ENCODE measurements at places on chromosomes 12 and 14.

GRCh38 chr14:71209888-71210287, 302.6 kb downstream of the PCNX1 start:
- no peak for DNase-seq

DNA sequence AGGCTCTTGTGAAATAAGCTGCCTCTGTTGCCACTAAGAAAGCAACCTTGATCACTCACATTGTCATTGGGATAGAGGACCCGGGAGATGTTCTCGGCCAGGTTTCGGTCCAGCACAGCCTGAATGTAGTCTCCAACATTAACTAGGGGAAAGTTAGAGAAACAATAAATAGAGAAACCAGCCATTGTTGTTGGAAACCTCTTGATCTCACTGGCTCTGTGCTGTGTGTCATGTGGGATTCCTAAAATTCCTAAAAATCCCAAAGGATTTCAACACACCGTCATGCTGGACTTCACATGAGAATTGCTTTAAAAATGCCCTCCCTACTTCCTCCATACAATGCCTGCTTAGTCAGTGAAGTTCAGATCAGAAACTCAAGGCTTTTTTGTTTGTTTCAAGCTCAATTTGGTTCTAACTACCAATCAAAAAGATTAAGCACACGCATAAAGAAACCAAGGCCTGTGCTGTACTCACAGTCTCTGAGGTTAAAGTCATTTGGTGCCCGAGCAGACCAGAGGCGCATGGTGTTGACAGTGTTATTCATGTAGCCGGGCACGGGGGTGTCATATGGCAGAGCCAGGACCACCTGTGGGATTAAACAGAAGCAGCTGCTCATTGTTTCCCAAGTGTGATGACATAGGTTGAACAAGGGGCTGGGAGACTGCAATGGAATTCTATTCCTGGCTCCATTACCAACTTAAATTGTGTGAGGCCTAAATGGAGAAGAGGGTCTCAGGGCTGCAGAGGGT, 23.6 kb downstream of the PYGL start:
- no peak for DNase-seq

DNA sequence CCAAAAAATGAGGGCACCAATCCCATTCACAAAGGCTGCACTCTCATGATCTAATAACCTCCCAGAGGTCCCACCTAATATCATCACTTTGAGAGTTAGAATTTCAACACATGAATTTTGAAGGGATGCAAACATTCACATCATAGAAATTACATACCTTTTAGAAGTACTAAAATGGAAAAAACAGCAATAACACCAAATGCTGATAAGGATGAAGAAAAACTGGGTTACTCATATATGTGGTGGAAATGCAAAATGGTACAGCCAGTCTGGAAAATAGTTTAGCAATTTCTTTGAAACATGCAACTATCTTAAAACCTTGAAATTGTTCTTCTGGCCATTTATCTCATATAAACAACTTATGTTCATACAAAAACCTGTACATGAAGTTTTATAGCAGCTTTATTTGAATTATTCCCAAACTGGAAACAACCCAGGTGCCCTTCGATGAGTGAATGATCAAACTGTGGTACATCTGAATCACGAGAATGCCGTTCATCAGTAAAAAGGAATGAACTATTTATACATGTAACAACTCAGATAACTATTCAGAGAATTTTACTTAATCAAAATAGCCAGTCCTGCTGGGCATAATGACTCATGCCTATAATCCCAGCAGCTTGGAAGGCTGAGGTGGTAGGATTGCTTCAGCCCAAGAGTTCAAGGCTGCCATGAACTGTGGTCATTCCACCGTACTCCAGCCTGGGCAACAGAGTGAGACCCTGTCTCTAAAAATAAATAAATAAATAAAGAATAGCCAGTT, 109.4 kb upstream of the SSTR1 start:
- no peak for DNase-seq

DNA sequence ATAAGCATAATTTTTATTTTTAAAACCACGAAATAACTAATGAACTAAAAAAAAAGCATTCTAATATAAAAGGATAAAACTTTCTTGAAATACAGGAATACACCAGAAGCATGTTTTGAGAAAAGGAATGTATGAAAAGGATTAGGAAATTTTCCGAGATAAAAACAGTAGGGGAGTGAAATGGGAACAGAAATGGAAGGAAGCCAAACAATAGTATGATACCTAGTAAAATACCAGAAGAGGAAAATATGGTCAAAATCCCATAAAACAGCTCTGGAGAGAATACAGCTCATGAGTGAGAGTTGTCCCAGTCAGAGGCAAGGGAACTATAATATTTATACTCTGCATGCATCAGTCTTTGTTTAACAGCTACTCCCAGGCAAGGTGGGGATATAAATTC, 1016.2 kb downstream of the SLC6A15 start:
- DNase-seq, result no peak

DNA sequence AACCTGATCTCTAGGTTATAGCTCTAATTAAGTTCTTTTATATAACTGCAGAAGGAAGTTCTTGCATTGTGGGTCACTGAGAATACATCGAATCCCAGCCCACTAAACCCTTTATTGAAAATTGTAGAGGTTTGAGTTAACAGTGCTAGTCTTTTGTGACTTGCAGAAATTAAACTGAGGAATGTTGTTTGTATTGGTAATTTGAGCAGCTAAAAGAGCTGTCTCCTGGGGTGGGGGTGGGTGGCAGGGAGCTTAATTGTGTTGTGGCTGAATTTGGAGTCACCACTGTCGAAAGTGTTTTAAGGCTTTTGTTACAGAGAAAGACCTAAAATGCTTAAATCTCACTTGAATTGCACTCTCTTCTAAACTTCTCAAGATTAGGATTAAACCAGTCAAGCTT, 3.2 kb upstream of the COX8C start:
- DNase-seq, result no peak

DNA sequence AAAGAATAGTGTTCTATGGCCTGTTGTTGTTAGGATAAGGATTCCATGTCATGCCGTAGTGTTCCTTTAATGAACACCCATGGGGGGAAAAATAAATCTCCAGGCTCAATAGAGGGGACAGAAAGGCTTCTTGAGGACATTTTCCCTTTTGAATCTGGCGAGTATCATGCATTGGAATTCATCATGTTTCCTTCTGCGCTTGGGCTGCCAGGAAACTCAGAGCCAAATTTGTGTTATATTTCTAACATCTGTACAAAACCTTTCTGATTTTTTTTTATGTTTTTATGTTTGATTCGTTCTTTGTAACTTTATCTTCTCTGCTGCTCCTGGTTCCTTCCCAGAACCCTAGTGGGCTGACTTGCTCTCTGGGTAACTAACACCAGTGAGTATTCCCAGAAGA, 1163.3 kb downstream of the VRK1 start:
- no peak for DNase-seq

DNA sequence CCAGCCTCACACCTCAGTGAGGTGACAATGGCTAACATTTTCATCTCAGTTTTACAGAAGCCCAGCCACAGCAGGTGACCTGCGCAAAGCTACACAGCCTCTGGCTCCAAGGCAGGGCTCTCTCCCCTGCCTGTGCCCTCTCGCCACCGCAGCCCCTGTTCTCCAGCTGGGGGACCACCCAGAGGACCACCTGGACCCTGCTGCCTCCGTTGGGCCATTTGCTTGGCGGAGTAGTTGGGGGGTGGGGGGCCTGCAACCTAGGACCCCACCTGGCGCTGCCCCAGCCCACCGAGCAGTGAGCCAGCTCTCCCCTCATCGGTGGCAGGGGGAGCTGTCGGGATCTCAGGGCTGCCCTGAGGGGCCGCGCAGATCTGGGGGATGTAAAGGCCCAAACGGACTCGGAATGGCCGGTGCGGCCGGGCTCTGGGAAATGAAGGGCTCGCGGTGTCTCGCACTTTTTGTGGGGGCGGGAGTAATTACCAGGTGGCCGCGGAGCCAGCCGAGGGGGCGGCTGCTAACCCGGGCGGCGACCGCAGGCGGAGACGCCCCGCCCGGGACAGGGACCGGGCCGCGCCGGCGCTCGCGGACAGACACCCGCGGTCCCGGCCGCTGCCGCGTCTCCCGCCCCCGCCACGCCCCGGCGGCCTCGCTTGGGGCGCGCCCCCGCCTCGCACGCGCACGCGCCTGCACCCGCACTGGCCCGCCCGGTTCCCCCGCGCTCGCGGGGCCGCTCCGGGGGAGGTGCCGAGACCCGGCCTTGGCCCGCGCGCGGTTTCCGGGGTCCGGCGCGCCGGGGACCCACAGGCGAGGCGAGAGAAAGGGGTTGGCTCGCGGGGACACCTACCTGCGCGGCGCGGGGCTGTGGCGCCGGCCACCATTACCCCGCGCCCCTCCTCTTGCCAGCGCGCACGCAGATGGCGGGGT, 8.6 kb upstream of the GPR68 start:
- peak; percentile 31 for DNase-seq

GRCh38 chr12:92295523-92295922, 149.9 kb upstream of the BTG1 start:
- DNase-seq, result no peak
